ENCODE measurements at places on chromosomes 12 and 14.

DNA sequence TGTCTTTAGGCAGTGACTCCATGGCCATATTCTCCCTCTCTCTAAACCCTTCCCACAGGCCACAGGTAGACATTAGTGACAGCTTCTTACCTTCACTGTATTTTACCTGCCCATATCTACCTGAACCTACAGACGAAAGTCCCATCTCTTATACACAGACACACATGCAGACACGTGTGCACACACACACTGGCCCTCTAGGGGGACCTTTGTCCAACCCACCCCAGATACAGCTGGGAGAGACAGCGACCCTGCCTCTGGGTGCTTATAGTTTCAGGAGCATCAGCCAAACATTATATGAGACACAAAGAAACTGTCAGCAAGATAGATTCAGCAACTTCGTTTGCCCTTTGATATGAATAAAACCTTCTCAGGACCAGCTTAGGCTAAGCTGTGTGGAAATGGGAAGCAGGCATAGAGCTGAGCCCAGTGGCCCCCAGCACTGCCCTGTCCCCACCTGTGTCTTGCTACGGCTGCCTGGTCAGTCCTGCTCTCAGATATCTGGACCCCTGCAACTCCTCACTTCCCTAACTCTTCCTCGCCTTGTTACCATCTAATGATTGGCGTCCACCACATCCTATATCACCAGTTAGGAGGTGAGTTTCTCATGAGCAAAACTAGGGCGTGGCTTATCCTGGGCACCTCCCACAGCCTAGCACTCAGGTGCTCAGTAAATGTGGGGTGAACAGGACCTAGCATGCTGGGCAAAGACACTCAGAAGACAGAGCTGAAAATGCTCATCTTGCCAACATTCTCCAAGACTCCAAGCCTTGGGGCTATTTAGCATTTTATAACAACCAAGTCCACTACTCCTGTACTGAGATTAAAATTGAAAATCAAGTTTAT is 12.0 kb upstream of the CD9 start:
- DNase-seq: no peak

GRCh38 chr12:122866379-122866778 is 29.5 kb downstream of the VPS37B start:
- no peak for DNase-seq

DNA sequence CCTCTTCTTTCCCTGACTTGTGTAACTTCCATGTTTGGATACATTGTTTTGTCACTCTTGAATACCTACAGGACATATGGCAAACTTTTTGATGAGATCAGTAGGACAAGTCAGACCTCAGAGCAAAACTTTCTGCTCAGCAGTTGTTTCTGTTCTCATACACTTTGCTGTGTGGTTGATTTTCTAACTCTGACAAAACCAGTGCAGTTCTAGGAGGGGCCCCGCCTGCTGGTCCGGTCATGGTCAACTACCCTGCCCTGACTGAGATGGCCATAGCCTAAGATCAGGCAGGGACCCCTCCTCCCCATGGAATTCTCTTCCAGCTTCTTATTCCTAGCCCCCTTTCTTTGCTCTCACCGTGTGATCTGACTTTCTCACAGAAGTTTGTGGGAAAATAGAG is 92.8 kb downstream of the OTOGL start:
- DNase-seq: peak; percentile 17

DNA sequence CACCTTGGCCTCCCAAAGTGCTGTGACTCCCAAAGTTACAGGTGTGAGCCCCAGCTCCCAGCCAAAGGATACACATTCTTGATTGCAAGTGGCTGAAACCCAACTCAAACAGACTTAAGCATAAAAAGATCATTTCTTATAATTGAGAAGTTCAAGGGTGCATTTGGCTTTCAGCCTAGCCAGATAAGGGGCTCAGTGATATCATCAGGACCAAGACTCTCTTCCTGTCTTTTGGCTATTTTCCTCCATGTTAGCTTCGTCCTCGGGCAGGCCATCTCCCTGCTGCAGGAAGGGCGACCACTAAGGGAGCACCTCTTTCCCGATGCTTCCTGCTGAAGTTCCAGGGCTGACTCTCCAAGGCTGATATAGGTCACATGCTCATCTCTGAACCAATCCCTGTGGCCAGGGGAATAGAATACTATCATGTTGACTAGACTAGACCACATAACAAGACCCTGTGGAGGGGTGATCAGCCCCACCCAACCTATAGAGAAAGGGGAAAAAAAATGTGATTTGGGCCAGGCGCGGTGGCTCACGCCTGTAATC is 9.8 kb upstream of the KRT8 start:
- DNase-seq: no peak

DNA sequence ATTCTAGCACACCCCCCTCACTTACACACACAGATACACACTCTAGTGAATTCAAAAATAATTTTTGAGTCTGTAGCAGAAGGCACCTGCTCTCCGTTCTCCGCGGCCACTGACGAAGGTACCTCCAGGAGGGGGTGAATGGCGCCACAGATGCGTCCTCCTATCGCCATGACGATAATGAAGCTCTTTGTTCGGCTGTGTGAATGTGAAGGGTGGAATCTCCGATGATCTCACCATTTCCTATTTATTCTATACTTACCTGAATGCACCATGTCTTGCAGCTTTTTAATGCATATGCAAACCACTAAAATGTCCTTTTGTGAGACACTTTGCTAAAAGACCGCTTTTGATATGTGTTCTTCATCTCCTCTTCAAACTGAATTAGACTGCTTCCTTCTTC is 162.7 kb downstream of the EGLN3 start:
- DNase-seq: no peak

DNA sequence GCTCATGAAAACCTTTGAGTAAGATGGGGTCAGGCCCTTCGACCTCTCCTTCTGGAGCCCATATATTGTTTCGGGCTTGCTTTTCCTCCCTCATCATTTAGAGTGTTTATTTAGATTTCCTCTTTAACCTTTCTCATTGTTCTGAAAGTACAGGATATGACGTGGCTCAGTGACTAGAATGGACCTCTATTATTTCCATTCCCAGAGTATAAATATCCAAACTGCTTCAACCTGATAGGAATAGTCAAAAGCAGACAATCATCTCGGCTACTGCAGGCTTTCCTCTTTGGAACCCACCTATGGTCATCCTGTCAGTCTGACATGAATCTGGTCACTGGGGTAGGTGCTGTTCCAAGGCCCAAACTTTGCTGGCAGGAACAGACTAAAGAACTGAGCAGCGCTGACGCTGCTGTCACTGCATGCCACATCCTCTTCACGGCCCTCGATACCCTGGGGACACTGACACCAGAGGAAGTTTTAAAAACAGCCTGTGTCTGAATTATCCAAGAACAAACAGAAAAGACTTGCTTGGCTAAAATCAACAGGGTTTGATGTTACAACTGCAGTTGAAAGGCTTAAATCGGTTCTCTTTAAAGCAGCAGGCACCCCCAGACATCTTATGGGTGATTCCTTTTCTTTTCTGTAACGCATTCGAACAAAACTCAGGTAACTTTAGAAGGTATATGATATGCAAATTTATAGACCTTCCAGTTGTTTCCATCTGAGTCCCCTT is 5.0 kb upstream of the DDX47 start:
- no peak for DNase-seq

GRCh38 chr12:111066744-111067437 is 146.5 kb upstream of the MYL2 start:
- DNase-seq: no peak

DNA sequence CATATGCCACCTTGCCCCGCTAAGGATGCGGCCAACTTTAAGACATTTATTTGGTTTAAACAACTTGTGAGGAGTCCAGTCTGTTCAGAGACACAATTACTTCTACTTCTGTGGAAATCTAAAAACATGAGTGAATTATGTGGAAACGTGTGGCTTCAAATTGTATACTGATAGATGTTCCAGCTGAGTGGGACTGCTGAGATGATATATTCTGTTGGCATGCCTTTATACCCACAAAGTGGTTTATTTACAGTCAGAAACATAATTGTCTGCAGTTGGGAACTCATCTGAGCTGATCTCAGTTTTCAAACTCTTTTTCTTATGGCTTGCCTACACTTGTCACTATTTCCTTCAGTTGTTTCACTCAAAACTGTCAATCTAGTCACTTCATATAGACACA is 67.8 kb downstream of the FLRT2 start:
- DNase-seq: peak; percentile 23

DNA sequence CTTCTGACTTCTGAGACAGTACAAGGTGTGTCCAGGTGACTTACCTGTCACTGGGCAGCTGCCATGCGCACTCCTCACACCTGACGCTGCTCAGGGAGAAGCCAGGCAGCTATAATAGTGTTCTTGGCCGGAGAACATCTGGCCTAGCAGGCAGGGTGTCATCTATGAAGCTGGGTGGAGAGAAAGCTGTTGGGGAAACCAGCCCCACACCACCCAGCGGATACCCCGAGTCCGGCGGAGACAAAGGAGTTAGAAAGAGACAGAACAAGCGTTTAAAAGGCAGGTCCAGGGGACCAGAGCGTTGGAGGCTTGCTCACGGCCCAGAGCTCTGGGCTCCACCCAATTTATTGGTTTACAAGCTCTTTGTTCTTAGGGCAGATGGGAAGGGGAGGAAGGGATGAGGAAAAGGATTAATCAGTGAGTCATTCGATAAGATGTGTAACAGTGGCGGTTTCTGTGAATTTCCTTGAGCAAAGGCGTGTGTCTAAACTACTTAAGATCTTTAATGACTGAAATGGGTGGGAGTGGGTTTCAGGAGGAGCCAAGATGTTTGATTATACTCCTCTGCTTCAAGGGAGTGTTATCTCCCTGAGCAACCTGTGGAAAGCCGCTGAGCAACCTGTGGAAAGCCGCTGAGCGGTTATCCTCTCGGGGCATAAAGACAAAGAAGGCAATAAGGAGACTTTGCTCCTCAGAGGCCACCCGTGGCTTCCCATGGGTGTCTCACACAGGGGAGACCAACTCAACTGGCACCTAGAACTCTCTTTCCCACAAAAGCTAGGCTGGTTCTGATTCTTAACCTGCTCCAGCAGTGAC is at the start of gene GALNT8:
Gene GALNT8, plus strand, starts transcription at position 580 of the 816 bp plus-strand sequence. CDS start 278 bp downstream, outside the sequence.
- DNase-seq: no peak

DNA sequence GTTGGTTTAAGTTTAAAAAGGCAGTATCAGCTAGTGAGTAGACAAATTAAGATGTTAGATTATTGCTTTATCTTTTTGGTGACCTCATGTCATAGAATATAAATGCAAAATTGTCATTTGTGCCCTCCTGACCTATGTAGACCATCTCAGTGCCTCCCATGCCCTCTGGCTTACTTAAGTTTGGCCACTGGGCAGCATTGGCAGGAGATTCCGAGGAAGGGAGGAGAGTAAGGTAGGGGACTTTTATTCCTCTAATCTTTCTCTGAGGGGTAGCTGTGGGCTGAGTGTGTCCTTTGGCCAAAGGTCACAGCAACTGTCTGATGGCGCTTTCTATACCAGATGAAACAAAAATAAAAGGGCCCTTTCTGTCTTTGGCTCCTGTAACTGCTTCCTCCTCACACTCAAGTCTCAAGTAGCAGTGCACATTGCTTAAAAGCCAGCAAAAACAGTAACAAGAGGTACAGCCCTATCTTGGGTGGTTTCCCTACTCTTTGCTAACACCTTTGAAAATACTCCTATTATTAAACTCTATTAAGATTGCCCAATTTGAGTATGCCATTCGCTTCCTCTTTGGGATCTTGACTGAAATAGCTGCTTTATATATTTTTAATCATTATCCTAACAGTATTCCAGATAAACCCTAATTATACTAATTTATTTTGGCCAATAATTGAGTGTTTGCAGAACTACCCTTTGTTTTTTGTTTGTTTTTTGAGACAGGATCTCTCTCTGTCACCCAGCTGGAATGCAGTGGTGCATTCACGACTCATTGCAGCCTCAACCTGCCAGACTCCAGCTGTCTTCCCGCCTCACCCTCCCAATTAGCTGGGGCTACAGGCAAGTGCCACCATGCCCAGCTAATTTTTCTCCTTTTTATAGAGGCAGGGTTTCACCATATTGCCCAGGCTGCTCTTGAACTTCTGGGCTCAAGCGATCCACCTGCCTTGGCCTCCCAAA is 56.5 kb upstream of the KCNH3 start:
- peak; percentile 66 for DNase-seq

GRCh38 chr14:53054457-53054856 is 98.7 kb downstream of the DDHD1 start:
- DNase-seq: peak; percentile 67

- no peak for DNase-seq
Measured at GRCh38 chr12:92639017-92639416, 63.8 kb upstream of the PLEKHG7 start.

DNA sequence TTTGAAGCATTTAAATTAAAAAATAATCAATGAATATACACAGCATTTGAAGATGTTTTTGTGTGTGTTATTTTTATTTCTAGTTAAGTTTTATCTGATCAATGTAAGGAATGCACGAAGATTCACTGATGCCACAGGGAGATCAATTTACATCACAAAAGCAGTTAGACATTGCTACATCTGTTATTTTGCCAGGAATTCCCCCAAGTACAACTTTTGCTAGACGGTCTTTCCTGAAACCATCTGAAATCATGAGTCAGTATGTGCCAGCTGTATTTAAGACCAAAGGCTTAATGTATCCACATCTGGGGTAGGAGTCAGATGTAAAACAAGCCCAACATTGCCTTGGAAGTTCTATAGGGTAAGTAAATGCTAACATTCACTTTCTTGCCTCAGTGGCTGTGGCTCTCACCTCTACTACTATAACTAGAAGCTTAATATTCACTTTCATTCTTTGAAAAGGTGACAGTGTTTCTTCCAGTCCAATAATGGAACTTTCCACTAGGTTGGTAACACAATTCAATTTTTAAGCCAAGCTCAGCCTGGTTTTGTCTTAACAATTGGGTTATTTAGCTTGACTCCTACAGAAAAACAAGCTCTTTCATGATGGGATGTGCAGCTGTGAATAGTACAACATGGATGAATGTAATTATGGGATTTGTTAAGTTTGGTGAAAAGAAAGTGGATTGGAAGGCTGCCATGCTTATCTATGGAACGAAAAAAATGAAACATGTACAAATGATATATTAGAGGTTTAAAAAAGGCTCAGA is 385.4 kb upstream of the TMEM132C start:
- peak; percentile 14 for DNase-seq

- no peak for DNase-seq
Measured at GRCh38 chr12:131786331-131786730, 41.9 kb upstream of the MMP17 start.

GRCh38 chr12:2649201-2650030 is 145.4 kb upstream of the FKBP4 start:
- DNase-seq: no peak

Data from LHCN-M2 (cell line).